A172 (cell line): ENCODE measurements at places on chromosomes 7 and 10.

GRCh38 chr7:39621784-39622411 lies 1.5 kb upstream of the RALA start:
- no peak for DNase-seq

- DNase-seq = no peak
Measured at GRCh38 chr10:60908031-60908430, 36.0 kb downstream of the RHOBTB1 start.

DNA sequence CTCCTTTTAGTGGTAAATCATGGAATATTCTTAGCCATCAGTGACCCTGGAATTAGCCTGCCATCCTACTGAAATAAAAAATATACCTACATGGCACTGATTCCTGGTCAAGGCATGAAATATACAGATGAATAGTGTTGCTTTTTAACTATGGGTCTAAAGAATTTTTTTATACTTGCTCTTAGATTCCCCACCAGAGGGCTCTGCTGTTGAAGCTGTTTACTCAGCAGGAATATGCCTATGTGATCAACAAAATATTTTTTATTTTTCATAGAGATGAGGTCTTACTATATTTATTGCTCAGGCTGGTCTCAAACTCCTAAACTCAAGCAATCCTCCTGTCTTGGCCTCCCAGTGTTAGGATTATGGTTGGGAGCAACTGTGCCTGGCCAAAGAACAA lies 13.5 kb downstream of the ZC3HC1 start:
- DNase-seq = no peak

- no peak for DNase-seq
Measured at GRCh38 chr10:118573512-118573911, 21.9 kb downstream of the PRLHR start.

GRCh38 chr7:10930551-10930950 lies 43.1 kb upstream of the PHF14 start:
- DNase-seq = no peak

DNA sequence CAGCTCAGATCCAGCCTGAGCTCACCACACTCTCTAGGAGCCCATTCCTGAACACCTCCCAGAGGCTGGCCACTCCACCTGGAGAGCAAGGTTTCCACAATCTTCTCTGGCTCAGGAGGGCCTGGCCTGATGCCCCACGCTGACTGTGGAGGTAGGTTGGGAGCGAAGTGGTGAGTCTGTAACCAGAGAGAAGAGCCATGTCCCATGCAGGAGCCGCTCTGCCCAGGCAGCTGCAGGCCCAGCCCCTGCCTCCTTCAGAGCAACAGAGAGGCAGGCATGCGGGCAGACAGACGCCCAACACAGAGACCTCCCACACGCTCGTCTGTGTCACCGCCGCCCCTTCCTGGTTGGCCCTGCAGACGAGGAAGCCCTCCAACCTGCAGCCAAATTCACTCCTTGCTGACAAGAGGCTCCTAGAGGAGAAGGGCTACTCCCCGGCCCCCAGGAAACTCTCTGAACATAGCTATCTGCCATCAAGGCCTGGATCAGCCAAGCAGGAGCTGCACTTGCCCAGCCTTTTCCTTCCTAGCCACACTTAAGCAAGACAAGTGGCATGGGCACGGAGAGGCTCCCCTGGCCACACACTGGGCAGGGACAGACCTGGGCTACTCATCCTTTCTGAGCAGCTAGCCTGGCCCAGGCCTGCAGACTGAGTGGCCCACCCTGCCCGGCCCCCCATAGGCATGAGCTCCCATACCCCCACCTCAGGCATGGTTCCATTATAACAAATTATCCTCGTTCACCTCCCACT lies 101.9 kb downstream of the GRID1 start:
- no peak for DNase-seq

DNA sequence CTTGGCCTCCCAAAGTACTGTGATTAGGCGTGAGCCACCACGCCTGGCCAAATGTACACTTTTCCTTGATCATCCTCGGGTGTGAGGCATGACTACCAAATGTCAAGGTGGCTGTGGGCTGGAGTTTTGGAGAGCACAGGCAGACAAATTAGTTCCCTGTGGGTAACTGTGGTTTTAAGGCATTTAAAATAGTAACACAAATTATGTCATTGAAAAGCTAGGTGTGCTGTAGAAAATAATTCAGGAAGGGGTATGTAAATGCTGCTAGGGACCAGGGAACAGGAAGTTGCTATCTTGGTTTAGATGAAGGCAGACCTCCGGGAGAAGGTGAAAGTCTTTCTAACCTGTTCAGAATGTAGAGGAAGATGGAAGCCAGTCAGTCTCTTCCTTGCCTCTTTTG lies 9.9 kb downstream of the GLRX3 start:
- DNase-seq = no peak

- peak; percentile 60 for DNase-seq
Measured at GRCh38 chr10:6738112-6738768, 158.2 kb upstream of the PRKCQ start.

DNA sequence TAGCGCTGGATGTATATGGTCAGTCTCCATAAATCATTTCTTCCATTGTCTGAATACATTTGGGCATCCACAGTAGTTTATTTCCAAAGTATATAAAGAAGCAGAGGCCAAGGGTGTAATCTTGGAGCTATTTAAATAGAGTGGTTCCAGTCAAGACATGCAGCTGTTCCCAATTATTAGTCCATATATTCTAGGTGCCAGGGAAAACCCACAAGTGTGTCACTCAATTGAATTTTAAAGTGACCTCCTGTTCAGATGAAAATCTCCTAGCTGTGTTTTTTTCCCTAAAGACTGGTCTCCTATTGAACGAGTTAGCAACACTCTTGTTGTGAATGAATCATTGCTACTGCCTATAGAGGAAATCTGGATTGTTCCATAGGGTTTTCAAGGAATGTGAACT lies 260.2 kb upstream of the BMPER start:
- DNase-seq = no peak

DNA sequence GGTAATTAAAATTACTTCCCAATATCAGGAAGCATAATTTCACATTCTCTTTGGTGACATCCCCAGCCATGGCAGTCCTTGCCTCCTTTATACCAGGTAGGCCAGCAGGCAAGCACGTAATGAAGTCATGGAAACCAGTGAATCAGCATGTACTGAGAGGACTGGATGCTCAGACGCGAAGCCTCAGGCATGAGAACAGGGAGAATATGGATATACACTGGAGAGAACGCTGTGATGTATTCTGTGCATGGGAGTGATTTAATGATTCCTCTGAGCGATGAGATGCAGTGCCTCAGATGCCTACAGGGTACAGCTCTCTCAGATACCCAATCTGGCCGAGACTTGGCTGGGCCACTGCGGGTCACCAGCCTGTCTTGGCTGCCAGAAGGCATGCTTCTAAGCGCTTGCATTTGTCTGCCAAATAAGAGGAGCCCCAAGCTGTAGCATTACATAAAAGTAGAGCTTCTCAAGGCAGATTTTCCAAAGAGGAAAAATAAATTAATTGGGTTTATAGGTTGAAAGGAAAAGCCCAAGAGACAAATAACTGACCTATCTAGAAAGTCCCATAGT lies 238.1 kb downstream of the RELN start:
- DNase-seq = no peak

GRCh38 chr7:71604818-71605414 lies 473.0 kb downstream of the GALNT17 start:
- DNase-seq = no peak

DNA sequence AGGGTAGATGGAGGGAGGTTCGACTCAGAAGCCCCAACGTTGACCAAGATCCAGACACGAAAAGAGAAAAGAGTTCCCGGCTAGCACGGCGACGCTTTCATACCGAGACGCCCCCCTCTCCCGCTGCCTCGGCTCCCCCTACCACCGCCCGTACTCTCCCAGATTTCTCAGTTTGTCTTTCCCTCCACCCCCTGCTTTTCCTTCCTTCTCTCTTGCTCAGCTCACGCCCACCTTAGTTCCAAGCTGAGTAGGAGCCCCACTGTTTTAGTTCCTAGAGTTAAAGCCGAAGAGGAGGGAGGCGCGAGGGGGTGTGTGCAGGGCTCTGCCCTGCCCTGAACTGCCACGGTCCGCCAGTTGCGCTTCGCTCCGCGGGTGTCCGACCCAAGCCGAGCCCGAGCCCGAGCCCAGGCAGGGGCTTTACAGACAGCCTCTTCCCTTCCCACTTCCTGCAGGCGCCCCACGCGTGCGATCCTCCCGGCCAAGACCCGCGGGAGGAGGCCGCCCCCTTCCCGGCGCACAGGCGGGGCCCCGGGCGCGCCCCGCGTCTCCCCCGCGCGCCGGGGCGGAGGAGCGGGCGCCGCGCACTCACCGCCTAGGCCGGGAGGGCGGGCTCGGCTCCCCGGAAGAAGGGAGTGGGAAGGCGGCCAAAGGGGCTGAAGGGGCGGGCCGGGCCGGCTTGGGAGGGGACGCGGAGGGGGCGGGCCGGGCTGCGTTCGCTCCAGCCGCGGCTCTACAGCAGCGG lies at the start of gene EPHB6:
TSS of gene EPHB6 (plus strand) at position 705 of the 742 bp plus-strand sequence. CDS start 8,152 bp downstream, outside the sequence.
- peak; percentile 22 for DNase-seq

DNA sequence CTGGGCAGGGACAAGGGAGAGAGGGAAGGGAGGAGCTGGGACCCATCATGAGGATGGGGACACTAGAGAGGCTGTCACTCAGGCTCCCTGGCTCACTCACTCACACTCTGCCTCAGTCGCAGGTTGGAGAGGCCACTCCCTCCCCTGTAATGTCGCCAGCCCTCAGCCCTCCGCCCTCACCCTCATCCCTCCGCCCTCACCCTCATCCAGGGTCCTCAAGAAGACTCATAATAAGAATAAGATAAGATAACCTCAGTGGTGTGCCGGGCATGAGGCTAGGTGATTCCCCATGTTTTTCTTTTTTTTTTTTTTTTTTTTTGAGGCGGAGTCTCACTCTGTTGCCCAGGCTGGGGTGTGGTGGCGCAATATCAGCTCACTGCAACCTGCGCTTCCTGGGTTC lies 92.2 kb downstream of the GTF2IRD1 start:
- DNase-seq = no peak

GRCh38 chr7:66348531-66348930 lies 143.4 kb downstream of the TPST1 start:
- DNase-seq = no peak

DNA sequence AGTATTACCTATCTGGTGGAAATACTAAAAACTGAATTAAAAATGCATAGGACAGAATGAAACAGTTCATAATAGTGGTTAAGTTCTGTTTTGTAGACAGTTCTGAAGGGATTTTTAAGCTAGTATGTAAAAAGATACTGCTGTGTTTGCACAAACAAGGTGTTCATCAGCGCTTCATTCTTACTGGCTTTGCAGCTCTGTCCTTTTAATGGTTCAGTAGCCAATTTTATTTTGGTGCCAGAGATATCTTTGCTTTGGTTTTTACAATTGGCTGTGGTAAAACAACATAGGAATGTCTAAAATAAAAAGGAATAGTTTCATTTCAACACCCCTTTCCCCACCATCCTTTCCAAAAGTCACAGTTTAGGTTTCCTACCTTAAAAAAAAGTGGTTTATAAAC lies 33.0 kb downstream of the STAM start:
- no peak for DNase-seq

DNA sequence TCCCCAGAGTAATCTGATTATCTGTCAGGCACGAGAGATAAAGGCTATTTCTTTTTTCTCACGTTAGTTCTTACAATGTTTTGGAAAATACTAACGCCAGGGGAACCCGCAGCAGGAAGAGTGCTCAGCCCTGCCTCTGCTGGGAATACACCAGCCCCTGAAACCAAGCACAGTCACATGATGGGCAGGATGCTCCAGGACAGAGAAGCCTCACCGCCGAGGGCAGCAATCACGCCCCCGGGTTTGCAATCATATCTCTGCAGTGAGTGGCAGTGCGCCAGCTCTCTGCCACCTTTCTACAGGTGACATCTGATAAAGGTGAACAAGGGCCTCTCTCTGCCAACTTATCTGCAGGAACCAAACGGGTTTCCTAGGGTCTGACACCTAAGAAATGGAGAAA lies 39.8 kb downstream of the BRI3 start:
- DNase-seq = no peak

GRCh38 chr7:50815138-50815537 lies 32.4 kb upstream of the GRB10 start:
- no peak for DNase-seq

- peak; percentile 21 for DNase-seq
Measured at GRCh38 chr7:29976673-29977415, 12.8 kb downstream of the SCRN1 start.

GRCh38 chr7:91286432-91286831 lies 22.2 kb downstream of the FZD1 start:
- DNase-seq = no peak

DNA sequence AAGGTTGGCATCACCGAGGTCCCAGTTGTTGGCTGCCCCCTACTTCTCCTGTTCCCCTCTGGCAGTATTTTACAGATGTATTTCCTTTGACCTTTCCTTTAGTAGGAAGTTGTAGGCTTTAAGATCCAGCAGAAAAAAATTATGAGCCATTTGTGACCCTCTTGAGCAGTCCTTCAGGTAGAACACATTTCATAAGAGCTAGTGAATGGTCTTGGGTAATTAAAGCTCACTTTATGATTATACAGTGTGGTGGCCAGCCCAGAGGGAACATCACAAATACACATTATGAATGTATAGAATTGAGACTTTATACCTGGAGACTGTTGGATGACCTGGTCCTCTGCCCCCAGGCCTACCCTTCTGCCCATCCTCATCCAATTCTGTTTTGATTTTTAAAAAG lies 57.0 kb downstream of the KAT6B start:
- no peak for DNase-seq

- DNase-seq = no peak
Measured at GRCh38 chr7:6482743-6483119, 35.0 kb upstream of the DAGLB start.

GRCh38 chr7:25926009-25926408 lies 226.0 kb upstream of the NFE2L3 start:
- DNase-seq = peak; percentile 71

DNA sequence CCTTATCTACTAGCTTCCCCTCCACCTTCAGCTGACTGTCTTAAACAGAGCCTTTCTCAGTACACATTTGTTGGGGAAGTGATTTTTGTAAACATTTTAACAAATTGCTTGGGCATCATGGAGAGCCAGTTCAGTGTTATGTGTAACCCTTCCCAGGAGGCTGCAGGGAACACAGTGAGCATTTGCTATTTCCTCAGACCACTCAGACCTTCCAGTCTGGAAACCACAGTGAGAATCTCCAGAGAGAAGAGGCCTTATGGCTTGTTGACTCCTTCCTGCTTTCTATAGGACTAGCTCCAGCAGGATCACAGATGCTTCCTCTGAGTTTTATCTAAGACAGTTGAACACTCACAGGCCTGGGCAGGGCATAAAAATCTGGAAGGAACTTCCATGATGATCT lies 409.8 kb upstream of the NPVF start:
- DNase-seq = no peak
